ENCODE measurements at places on chromosomes 16 and 17. TPM values are rescaled to one million over a fixed set of nuclear protein-coding genes. Genes with fewer than 3 reads are reported as not detected.

DNA sequence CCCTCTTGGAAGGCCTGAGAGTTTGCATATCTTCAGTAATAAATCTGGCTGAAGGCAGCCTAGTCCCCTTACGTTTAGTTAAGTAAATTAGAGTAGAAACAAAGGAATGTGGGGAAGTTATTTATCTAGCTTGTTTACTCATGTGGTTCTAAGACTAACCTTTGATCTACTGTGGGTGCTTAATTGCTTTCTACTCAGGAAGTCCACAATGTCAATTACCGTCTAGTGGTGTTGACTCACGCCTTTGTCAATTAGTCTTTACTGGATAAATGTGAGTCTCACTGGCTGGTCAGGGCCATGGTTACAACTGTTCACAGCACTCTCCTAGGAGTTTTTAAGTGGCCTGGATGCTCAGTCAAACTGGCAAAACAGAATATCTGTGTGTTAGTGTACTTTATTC, 2338.4 kb downstream of the TP53TG3F start:
- no peaks in the 10 kb centered on the region for H3K36me3 ChIP-seq
- H3K27me3 ChIP-seq = no peaks in the 10 kb centered on the region
- no peak overlapping the region for H3K4me3 ChIP-seq
- H3K27ac ChIP-seq = no peak overlapping the region

DNA sequence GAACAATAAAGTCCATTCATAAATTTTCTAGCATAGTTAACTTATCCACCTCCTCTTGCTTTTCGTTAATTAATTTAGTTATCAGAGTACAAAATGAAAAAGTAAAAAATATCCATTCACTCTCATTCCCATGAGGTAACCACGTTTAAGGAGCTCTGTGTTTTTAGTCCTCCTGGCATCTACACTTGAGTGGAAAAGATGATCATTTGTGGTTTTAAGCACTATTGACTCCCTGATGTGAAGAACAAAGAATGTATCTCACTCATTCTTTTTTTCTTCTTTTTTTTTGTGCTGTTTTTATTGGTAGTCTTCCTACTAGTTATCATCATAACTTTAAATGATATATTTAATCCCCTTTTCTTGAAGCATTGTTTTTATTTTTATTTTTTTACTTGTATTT, 26.1 kb downstream of the QPRT start:
- peak overlapping the region; percentile 46 for H3K27ac ChIP-seq
- no peak overlapping the region for H3K4me3 ChIP-seq
- DNase-seq = no peak
- H3K36me3 ChIP-seq = peaks cover 4% of the 10 kb centered on the region

- H3K4me1 ChIP-seq = peaks cover 37% of the 10 kb centered on the region
- no peak overlapping the region for H3K27ac ChIP-seq
- no peak for DNase-seq
- H3K27me3 ChIP-seq = no peaks in the 10 kb centered on the region
- H3K36me3 ChIP-seq = no peaks in the 10 kb centered on the region
- H3K4me3 ChIP-seq = no peak overlapping the region
Observed at GRCh38 chr17:42399121-42399520, 10.9 kb upstream of the STAT3 start.

GRCh38 chr17:79740413-79740812, 9.7 kb downstream of the ENPP7 start:
- DNase-seq = no peak
- H3K36me3 ChIP-seq = no peaks in the 10 kb centered on the region
- H3K4me1 ChIP-seq = peaks cover 5% of the 10 kb centered on the region
- H3K27ac ChIP-seq = no peak overlapping the region
- peaks cover 23% of the 10 kb centered on the region for H3K27me3 ChIP-seq

- H3K4me1 ChIP-seq = peaks cover 45% of the 10 kb centered on the region
- DNase-seq = peak; percentile 63
- H3K4me3 ChIP-seq = peak overlapping the region; percentile 86
- no peaks in the 10 kb centered on the region for H3K27me3 ChIP-seq
- H3K36me3 ChIP-seq = peaks cover 23% of the 10 kb centered on the region
Observed at GRCh38 chr16:50067290-50067853, 1.6 kb downstream of the HEATR3 start.

Gene CCDC200
- not detected for total RNA-seq

Gene ABCC11
- total RNA-seq = 0.10 TPM

Measured in activated CD4-positive, alpha-beta T cell treated with anti-CD3 and anti-CD28 coated beads, Interleukin-2, amount 10 ng/mL, durations not matched to agents 7 days and 5 days (primary cell).